IPS DF 19.7 (cell line): ENCODE measurements at places on chromosomes 2 and 18.

DNA sequence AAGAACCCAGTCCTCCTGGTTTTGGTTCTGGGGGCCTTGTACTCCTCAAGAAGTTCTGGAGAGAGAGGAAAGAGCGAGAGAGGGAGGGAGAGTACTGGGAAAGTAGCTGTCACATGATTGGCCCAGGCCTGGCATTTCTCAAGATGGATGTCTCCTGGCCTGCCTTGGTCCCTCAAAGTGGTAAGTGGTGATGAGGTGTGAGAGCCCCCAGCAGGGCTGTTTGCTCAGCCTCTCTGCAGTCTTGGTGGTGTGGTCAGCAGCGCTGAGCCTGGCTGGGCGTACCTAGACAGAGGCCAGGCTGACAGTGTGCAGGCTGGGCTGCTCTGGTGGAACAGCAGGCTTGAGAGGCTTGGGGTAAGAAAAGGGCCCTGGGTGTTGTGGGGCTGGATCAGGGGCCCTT, 2.5 kb downstream of the SPEG start:
- no peak for DNase-seq

GRCh38 chr2:99489761-99490622, at the start of gene REV1:
REV1 (minus strand) TSS chr2:99490017; CDS start chr2:99464975, 25,042 bp downstream.
- peak; percentile 56 for DNase-seq

DNA sequence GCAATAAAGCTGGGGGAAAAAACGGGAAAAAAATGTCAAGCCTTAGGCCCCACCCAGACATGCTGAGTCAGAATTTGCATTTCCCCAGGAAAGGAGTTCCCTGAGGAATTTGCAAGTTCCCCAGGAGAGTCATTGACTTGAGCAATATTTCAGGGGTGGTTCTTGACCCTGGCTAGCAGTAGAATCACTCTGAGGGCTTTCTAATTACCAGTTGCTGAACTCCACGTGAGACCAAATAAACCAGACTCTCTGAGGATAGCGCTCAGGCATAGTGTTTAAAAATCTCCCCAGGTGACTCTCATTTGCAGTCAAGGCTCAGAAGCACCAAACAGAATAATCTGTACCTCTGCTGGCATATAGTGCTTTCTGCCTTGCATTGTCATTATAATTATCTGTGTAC, 48.7 kb downstream of the C1QL2 start:
- no peak for DNase-seq

GRCh38 chr2:204545861-204546735, 823 bp downstream of the PARD3B start:
- DNase-seq, result no peak

DNA sequence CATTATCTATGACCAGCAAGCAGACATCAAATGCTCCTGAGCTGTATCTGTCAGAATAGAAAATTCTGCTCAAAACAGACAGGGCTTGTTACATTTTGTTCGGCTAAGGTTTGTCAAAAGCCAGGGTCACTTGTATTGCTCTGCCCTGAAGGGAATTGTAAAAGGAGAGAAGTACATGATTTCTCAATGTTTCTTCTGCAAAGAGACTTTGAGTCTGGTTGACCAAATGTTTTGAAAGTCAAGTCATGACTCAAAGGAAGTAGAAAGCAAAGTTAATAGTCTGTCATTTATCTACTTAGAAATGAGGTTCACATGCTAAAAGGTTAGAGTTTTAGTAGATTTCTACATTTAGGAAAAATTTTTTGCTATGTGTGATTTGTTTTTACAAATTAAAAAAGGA, 1624.1 kb upstream of the ZEB2 start:
- DNase-seq, result no peak

- no peak for DNase-seq
Measured at GRCh38 chr2:176093145-176093897, 800 bp downstream of the HOXD13 start.

GRCh38 chr2:150404147-150404546, 83.3 kb downstream of the RND3 start:
- DNase-seq, result no peak

DNA sequence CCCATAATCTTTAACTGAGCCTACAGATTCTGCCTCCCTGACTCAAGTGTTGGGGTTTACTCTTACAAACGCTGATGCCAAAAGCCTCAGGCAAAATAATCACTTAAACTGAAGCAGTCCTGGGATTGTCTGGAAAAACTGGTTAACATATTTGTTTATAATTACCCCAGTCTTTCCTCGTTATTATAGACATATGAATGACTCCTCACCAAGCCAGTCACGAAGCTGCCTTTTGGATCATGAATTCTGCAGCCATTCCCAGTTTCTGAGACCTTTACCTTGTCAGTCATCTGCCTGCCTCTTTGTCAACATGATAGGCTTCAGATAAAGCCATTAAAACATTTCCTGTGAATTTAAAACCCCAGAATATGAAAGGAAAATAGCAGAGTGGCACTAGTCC, 46.4 kb downstream of the MREG start:
- no peak for DNase-seq

GRCh38 chr2:181370126-181370525, 87.1 kb upstream of the ITGA4 start:
- no peak for DNase-seq

DNA sequence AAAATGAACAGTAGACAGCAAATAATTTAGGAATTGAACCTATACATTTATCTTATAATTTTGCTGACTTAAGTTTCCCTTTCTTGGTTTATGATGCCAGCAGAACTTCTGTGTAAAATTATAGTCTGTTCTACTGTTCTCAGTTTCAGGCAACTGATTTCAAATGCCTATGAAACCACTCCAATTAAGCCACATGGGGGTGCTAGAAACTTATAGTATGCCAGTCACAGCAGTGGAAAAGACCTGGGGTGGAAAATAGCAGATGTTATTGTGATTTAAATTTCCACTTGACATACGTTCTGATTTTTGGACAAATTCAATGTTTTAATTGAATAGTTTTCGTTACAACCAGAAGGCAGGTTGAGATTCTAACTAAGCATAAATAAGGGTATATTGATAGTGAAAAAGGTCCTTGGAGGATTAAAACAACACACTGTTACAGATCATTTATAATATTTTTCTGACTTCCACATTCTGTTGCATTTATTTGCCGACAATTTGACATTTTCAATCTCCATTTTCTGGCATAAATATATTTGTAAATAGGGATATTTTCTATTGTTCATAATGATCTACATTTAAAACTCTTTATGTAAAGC, 61.4 kb downstream of the CPS1 start:
- DNase-seq, result no peak

DNA sequence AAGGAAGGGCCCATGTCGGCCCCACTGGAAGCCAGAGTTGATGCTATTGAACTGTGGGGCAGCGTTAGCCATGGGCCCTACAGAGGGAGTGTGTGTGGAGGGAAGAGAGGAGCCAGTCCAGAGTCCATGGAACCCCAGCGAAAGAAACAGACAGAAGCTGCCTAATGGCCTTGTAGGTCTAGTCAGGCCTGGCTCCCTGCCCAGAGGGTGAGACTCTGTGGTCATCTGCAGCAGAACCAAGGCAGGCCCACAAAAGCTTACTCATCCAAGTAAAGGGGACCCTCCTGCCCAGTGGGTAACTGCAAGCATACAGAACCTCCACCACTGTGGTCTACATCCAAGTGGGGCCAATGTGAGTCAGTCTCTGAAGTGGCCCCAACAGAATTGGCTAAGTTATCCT, 439.8 kb downstream of the TGIF1 start:
- no peak for DNase-seq

DNA sequence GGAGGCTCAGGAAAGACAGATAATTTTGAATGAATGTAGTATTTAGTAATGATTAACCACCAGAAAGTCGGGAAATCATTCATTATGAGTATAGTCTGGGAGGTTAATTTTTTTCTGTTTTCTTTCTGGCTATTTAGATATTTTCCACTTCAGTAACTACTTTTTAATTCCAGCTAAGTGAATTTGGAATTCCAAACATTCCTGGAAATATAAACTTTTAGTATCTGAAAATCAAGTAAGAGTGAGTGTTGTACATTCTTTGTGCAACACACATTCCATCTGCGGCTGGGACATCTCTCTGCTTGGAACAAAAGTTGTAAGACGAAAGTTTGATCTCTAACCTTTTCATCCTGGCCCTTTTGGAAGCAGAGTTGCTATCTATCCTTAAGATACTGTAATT, 275.7 kb upstream of the SPRED2 start:
- DNase-seq, result no peak

DNA sequence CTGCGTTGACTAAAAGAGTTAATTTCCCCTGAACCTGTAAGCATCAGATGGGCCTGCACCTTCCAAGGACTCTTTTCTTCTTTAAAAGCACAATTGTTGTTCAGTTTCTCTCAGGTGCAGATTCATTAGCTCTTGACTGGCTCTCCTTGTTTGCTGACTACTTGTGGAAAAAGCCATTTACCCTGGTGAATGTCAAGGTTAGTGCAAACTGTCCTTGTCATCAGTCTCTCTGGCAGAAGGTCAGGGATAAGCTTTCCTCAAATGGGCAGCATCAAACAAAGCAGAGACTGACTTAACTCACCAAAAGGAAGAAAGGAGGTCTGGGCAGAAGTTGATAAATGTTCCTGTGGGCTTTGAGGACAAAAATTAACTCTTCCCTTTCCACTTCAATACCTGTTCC, 922.7 kb downstream of the BCL11A start:
- DNase-seq, result no peak

- no peak for DNase-seq
Measured at GRCh38 chr2:101012706-101013181, 10.7 kb downstream of the RPL31 start.

DNA sequence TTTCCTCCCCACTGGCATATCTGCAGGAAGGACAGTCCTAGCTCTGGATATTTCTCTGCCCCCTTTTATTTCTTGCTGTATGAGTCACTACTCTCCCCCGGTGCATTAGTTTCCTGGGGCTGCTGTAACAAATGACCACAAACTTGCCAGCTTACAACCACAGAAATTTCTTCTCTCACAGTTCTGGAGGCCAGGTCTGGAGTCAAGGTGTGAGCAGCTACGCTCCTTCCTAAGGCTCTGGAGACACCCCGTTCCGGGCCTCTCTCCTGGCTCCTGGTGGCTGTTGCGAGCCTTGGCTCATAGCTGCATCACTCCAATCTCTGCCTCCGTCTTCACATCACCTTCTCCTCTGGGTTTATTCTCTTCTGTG, 34.1 kb downstream of the PTPRM start:
- no peak for DNase-seq

- DNase-seq, result no peak
Measured at GRCh38 chr18:22432657-22433137, 15.0 kb upstream of the CTAGE1 start.

GRCh38 chr2:174053355-174054151, 88.4 kb upstream of the SP3 start:
- peak; percentile 63 for DNase-seq

DNA sequence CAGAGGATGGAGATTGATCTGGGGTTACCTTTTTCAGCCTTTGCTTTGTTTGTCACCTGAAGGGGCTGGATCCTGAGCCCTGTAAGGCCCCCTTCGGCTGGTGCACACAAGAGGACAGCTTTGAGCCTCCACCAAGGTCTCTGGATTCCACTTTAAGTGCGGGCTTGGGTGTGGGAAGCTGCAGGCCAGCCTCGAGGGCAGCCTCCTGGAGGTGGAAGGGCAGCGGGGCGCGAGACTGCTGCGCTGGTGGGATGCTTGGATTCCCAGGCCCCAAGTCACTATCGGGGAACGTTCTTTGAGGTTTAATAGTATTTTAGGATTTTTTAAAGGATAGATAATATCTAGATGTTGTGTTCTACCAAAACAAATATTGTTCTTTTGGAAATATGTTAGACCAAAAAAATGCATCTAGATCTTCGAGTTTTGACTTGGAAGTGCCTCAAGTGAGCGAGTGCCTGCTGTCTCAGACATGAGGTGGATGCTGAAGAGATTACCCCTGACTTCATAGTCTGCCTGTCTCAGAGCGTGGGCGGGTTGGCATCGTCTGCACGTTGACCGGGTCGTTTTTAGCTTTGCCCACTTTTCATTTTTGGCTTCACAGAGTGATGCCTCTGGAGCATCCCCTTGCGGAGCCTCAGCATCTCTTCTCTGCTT, 113.8 kb downstream of the AGAP1 start:
- DNase-seq, result no peak

- no peak for DNase-seq
Measured at GRCh38 chr2:163436963-163437362, 298.8 kb downstream of the FIGN start.

DNA sequence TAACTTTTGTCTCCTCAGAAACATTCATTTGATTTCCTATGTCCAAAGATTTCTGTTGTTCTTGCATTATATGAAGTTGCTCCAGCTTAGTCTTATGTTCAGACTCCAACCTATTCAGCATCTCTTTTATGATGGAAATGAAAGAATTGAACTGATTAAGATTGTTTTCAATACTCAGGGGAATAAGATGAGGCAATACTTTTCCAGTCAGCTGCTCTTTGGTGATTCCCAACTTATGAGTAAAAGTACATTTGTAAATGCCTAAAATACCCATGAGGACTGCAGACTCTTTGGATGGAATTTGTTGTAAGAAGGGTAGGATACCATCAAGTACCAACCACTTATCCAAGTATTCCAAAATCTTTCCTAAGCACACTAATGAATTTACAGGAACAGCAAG, 39.8 kb downstream of the TRAK2 start:
- DNase-seq, result no peak

DNA sequence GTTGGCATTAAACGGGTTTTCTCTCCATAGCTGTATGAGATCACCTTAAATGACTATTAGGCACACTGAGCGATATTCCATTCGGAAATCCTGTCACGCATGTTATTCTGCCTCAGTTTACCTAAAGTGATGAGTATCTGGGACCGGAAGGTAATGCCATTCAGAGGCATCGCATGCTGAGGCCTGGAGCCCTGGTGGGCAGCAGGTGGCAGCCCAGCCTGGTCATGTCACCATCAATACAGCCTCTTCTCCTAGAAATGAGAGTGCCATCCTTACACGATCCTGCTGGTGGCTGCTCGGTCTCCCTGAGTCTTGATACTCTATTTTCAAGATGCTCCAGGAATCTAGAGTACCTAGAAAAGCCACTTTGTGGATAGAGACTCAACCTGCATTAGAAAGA, 119.8 kb downstream of the EIPR1 start:
- DNase-seq, result no peak

DNA sequence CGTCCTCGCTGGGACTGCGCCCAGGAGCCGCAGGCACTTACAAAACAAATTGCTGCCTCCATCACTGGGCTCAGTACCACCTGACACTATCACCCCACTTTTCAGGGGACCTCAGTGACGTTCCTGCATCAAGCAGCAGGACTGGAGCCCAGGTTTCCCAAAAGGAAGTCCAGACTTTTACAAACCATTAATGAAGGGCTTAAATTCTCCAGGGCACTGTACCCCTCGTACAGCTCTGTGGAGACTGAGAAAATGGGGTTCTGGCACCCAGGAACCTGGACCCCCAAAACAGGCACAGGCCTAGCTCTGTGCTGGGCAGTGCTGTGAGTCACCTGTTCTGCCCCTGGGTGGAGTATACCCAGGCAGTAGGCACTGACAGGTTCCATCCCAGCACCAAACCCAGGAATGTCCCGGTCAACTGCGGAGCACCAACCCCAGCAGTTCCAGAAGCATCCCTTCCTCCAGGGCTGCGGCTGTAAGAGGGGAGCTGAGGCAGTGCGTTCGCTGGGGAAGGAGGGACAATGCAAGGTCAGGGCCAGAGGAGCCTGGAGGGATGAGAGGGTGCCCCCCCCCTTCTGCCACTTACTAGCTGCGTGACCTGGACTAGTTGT, 24.6 kb upstream of the NOTO start:
- no peak for DNase-seq

- no peak for DNase-seq
Measured at GRCh38 chr2:15145046-15145817, 415.9 kb downstream of the NBAS start.
